CD4-positive, alpha-beta T cell (primary cell): ENCODE measurements at places on chromosomes 5 and 9. TPM values are rescaled to one million over a fixed set of nuclear protein-coding genes. Genes with fewer than 3 reads are reported as not detected.

DNA sequence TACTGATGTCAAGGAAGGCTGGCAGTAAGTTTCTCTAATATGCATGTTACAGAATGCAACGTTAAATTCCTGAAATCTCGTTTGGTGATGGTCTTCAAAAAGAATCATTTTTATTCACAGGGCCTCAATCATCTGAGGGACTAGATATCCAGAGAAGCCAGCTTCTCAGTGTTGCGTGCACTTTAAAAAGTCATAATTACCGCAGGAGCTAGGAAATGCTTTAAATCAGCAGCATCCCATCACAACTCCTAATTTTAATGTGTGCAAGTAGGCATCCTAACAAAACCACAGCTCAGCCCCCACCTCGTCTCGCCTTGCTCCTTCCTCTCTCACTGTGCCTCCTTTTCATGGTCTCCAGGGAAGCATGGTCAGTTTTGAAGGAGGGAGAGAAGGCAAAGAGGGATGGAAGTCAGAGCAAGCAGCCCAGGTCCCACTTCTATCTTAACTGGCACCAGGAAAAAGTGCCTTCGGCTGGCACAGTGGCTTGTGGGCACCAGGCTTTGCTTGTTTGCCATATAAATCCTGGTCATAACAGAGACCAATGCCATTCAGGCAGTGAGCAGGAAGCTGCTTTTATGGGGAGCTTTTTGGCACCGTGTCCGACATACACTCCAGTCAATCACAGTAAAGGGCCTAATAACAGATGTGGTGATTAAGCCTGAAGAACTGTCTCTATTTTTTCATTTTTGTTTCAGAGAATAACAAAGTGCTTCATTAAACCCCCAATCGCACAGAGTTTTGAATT, 21.4 kb downstream of the MEGF10 start:
- peaks cover 4% of the 10 kb centered on the region for H3K4me1 ChIP-seq
- H3K27ac ChIP-seq: no peak overlapping the region
- no peaks in the 10 kb centered on the region for H3K36me3 ChIP-seq
- no peak overlapping the region for H3K4me3 ChIP-seq
- H3K27me3 ChIP-seq: no peaks in the 10 kb centered on the region
- DNase-seq: no peak

DNA sequence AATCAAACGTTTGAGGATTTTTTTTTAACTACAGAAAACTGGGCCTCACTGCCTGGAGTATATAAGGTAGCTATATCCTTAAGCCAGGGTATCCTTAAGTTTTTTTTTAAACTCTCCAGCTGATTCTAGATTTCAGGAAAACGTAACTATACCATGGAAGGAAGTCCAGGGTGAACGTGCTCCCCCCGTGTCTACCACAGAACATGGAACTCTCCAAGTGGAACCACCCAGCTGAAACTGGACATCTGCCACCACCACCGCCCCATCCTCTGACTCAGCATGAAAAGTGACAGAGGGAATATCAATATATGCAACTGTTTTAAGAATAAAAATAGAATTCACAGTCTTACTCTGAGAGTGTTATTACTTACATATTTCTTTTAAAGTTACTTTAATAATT, 61.3 kb downstream of the DROSHA start:
- DNase-seq: no peak
- H3K36me3 ChIP-seq: peaks cover 36% of the 10 kb centered on the region
- H3K27me3 ChIP-seq: no peaks in the 10 kb centered on the region
- no peak overlapping the region for H3K27ac ChIP-seq

AMBP gene
- not detected for total RNA-seq

GRCh38 chr5:59173578-59173977, 590.7 kb downstream of the RAB3C start:
- H3K4me3 ChIP-seq: no peak overlapping the region
- DNase-seq: no peak
- no peaks in the 10 kb centered on the region for H3K36me3 ChIP-seq
- no peaks in the 10 kb centered on the region for H3K4me1 ChIP-seq
